ENCODE measurements at places on chromosomes 12 and 14.

DNA sequence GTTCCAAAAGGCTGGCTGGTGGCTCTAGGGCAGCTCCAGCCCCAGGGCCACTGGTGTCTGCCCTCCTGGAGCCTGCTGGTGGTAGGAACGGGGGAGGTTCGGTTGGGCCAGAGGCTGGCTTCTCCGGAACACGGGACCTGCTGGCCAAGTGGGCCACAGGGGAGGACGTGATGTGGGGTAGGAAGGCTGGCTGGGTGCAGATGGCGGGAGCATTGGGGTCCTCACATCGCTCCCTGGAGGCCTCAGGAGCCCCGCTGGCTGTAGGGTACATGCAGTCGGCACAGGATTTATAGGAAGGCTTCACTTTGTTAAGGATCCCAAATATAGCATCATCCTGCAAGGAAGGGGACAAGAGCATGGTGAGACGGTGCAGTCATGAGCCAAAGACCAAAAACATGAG, 57.6 kb upstream of the CORO1C start:
- DNase-seq: no peak

DNA sequence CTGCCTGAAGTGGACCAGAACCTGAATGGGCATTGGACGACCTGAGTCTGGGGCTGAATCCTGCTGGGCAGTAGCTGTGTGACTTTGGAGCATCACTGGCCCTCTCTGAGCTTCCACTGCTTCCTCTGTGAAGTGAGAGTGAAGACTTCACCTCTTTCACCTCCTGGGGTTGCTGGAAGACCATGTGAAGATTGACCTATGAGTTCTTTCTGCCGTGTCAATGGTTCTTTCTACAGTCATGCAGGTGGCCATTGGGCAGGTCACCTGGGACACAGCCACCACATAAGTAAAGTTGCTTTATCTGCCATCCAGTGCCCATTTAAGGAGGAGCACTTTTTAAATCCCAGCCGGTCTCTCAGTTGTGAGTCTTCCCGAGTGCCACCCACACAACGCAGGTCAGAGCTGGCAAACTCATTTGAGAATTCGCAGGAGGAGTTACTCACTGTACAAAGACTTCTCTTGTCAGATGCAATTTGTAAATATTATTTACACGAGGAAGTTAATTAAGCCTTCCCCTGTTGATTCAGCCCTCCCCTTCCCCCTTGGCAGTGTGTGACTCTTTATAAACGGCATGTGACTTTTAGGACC, 74.8 kb upstream of the TCL1B start:
- no peak for DNase-seq

GRCh38 chr14:48568688-48569087, 893.3 kb upstream of the MDGA2 start:
- no peak for DNase-seq

- no peak for DNase-seq
Measured at GRCh38 chr12:108559748-108560147, 1.2 kb downstream of the SART3 start.

- no peak for DNase-seq
Measured at GRCh38 chr14:74963705-74964271, 8.4 kb upstream of the PGF start.
